ENCODE measurements at places on chromosomes 7 and 10.

DNA sequence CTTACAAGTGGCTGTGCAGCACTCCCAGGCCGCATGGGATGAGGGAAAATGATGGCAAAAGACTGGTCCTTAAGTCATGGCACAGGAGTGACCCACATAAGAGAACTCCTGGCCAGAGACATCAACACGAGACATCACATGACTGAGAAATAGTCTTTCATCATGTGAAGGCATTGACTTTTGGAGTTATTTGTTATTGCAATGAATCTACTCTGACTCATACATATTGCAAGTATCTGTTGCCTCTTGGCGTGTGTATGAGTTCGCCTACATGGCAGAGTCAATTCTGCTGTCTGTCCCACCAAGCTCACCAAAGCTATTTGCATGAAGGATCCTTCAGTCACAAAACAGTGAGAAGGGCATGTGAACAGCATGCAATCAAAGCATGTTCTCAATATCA lies 59.7 kb upstream of the HABP2 start:
- H3K4me3 ChIP-seq: no peak overlapping the region
- no peaks in the 10 kb centered on the region for H3K4me1 ChIP-seq
- no peaks in the 10 kb centered on the region for H3K36me3 ChIP-seq
- no peaks in the 10 kb centered on the region for H3K27me3 ChIP-seq
- H3K27ac ChIP-seq: no peak overlapping the region

GRCh38 chr10:15822131-15822530 lies 38.2 kb downstream of the MINDY3 start:
- H3K27me3 ChIP-seq: no peaks in the 10 kb centered on the region
- H3K36me3 ChIP-seq: peaks cover 4% of the 10 kb centered on the region
- DNase-seq: no peak
- no peak overlapping the region for H3K27ac ChIP-seq

DNA sequence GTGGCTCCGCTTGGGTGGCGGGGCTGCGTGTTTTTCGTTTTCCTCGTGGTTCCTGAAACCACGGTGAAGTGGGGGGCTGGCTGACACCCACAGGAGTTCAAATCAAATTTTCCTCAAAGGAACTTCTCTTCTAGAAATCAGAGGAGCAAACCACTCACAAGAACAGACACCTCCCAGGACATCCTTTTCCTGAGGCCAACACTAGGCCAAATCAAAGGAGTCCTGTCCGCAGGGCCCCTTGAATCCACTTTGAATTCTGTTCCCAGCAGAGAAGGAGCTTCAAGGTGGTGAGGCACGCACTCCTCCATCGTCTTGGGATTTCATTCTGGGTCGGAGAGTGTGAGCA lies 29.9 kb upstream of the ZNF273 start:
- H3K36me3 ChIP-seq: peaks cover 11% of the 10 kb centered on the region
- no peak overlapping the region for H3K27ac ChIP-seq
- no peak overlapping the region for H3K4me3 ChIP-seq
- DNase-seq: no peak
- H3K4me1 ChIP-seq: peaks cover 11% of the 10 kb centered on the region
- H3K27me3 ChIP-seq: peaks cover 11% of the 10 kb centered on the region

- H3K4me1 ChIP-seq: no peaks in the 10 kb centered on the region
- no peak overlapping the region for H3K27ac ChIP-seq
- peaks cover 12% of the 10 kb centered on the region for H3K36me3 ChIP-seq
- H3K4me3 ChIP-seq: no peak overlapping the region
Observed at GRCh38 chr10:73183667-73184281, 15.9 kb downstream of the FAM149B1 start.

DNA sequence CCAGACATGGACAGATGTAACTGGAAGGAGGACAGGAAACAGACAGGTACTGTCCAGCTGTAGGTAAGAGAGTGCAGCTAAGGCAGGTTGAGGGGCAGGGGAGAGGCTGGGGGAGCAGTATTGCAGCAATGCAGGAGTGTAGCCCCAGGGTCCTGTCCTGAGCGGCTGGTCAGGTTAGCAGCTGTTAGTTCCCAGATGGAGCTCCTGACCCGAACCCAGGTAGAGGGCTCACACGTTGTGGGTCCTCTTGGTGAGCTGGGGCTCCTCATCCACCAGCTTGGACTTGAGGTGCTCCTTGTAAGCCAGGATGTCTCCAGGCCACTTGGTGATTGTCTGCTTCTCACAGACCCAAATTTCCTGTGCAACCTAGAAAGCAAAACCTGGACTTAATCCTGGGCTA lies 3.5 kb upstream of the H2BK1 start:
- H3K36me3 ChIP-seq: peaks cover 8% of the 10 kb centered on the region
- no peak for DNase-seq
- H3K4me1 ChIP-seq: peaks cover 2% of the 10 kb centered on the region
- no peak overlapping the region for H3K27ac ChIP-seq
- no peak overlapping the region for H3K4me3 ChIP-seq

GRCh38 chr10:50540069-50540825 lies 83.5 kb downstream of the SGMS1 start:
- peak; percentile 40 for DNase-seq
- H3K4me3 ChIP-seq: peak overlapping the region; percentile 42
- H3K36me3 ChIP-seq: no peaks in the 10 kb centered on the region
- peak overlapping the region; percentile 70 for H3K27ac ChIP-seq
- no peaks in the 10 kb centered on the region for H3K27me3 ChIP-seq

DNA sequence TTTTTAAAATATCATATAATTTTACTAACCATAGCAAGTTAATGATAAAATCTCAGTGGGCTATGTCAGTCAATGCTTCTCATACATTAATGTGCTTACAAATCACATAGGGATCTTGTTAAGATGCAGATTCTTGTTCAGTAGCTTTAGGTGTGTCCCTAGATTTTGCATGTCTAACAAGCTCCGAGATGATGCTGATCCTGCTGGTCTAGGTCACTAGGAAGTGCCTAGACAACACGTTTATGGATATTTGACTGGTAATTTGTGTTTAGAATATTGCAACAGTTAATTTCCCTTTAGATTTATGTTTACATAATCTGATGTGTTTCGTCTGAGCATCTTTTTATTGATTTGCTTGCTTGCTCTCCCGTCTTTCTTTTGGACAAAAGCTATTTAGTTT lies 12.7 kb downstream of the AHR start:
- H3K4me3 ChIP-seq: no peak overlapping the region
- H3K27ac ChIP-seq: no peak overlapping the region
- H3K27me3 ChIP-seq: no peaks in the 10 kb centered on the region
- H3K4me1 ChIP-seq: peaks cover 11% of the 10 kb centered on the region

- DNase-seq: peak; percentile 14
- peaks cover 20% of the 10 kb centered on the region for H3K27me3 ChIP-seq
- H3K4me3 ChIP-seq: peak overlapping the region; percentile 97
Observed at GRCh38 chr7:122143376-122143750, 686 bp downstream of the AASS start.

GRCh38 chr10:13681095-13681494 lies 94.3 kb downstream of the PRPF18 start:
- H3K27ac ChIP-seq: no peak overlapping the region
- no peaks in the 10 kb centered on the region for H3K4me1 ChIP-seq
- no peaks in the 10 kb centered on the region for H3K36me3 ChIP-seq
- H3K27me3 ChIP-seq: no peaks in the 10 kb centered on the region
- no peak overlapping the region for H3K4me3 ChIP-seq
- DNase-seq: no peak

- H3K4me3 ChIP-seq: no peak overlapping the region
- H3K27ac ChIP-seq: no peak overlapping the region
- no peak for DNase-seq
- no peaks in the 10 kb centered on the region for H3K4me1 ChIP-seq
Observed at GRCh38 chr10:60955957-60956425, 12.0 kb upstream of the RHOBTB1 start.

Measured in activated T-cell treated with anti-CD3 and anti-CD28 coated beads, Interleukin-2, amount 50 U/mL, for 72 hours (primary cell).